B cell (primary cell): ENCODE measurements at places on chromosomes 6 and 20. TPM values are rescaled to one million over a fixed set of nuclear protein-coding genes. Genes with fewer than 3 reads are reported as not detected.

- no peak for DNase-seq
Observed at GRCh38 chr6:88365230-88365629, 199.1 kb upstream of the CNR1 start.

GRCh38 chr6:147159536-147160374, 44.5 kb upstream of the STXBP5 start:
- no peak for DNase-seq

The QRSL1 gene
- total RNA-seq, result 38.5 and 42.1 TPM in 2 replicates

The PCSK2 gene
- not detected in 2 replicates for total RNA-seq

The PXDC1 gene
- 17.1 and 18.9 TPM in 2 replicates for total RNA-seq

The EDN1 gene
- 2.1 and 2.6 TPM in 2 replicates for total RNA-seq

The TRIM40 gene
- not detected in 2 replicates for total RNA-seq

The PAX1 gene
- total RNA-seq, result not detected in 2 replicates

The RSPO3 gene
- total RNA-seq, result not detected in 2 replicates
